Breast epithelium (tissue), 4 donors: ENCODE measurements at places on chromosomes 2 and 18.

DNA sequence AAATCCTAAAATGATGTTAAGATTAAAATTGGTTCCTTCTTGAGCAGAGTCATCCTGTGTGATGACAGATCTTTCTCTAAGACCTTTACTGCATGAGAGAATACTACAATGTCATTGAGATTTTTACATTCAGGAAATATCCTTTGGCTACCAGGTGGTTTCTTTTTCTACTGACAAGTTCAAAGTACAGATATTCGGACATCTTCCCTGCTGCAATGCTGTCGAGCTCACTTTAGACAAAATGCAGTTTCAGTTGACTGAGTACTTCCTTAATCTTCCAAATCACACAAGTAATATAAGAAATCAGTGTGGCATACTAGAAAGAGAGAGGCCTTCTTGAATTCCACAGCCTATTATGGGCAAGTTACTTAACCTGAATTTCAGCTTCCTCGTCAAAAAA lies 207.9 kb upstream of the ACVR2A start:
- no peak for DNase-seq

DNA sequence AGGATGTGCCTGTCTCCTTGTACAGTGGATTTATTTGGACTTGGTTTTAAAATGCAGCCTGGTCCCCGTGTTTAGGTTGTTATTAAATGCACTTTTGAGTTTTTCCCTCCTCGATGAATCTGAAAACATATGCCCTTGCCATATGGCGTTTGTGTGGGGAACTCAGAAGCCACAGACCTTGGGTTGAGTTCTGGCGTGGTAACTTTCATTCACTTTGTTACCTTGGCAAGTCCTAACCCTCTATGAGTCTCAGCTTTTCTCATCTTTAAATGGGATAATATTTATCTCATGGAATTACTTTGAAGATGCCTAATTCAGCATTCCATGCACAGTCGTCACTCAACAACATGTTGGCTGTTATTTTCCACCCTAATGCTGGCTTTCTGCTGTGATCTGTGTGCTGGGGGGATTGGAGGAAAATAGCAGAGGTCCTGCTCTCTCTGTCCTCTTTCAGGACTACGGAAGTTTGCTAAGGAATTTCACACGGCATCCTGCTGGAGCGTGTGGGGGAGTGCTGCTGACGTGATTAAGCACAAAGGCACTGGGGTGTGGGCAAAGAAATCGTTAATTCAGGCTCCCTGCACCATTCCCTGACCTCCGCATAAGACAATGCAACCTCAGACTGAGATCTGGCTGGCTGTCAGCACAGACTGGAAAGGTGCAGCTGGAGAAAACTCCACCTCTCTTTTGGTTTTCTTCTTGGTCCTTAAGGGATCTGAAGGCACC lies 61.7 kb downstream of the LDLRAD4 start:
- no peak for DNase-seq

DNA sequence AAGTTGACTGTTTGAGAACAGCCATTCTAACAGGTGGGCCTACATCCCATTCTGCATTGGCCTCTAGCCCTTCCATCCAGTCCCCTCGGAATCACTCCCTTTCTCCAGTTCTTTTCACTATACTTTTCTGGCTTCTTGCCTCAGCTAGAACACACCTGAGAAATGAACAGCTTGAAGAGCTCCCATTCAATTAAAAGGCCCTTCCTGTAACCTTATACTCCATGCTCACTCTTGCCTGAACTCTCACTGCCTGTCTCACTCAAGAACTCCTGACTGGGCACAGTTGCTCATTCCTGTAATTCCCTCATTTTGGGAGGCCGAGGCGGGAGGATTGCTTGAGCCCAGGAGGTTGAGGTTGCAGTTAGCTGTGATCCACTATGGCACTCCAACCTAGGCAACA lies 23.6 kb downstream of the CHRNA1 start:
- no peak for DNase-seq

DNA sequence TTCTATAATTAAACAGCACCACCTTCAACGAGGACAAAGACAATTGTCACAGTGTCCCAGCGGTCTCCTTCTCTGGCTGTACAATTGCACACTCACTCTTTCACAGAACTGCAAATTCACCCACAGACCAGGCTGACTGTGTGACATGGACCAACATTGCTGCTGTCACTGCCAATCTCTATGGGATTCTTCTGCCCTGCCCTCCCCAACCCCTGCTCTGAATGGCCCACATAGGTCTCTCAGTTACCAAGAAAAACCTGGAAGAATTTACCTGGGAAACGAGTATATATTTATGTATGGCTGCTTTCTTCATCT lies 26.5 kb downstream of the LRRC30 start:
- no peak for DNase-seq

- no peak for DNase-seq
Observed at GRCh38 chr2:197158591-197159550, 151.7 kb downstream of the ANKRD44 start.

GRCh38 chr2:162524192-162524591 lies 180.3 kb downstream of the GCA start:
- no peak for DNase-seq

- DNase-seq, result no peak
Observed at GRCh38 chr2:637406-637776, 39.8 kb downstream of the TMEM18 start.

GRCh38 chr18:24086082-24086481 lies 52.8 kb upstream of the CABYR start:
- DNase-seq, result no peak

DNA sequence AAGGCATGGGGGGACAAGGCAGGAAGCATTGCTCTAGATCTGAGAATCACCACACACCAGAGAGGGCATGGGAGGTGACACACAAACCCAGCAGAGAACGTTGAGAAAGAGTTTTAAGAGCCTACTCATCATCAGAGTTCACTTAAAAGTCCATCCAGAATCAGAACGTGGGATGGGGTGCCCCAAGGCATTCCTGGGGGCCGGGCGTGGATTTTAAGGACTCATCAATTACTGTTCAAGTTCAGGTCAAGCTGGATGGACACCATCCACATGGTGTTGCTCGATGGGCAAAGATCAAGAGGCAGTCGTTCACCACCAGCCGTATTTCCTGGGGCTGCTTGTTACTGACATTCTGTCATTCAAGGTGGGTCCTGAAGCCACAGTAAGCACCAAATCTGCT lies 34.9 kb downstream of the BCL11A start:
- DNase-seq, result no peak

DNA sequence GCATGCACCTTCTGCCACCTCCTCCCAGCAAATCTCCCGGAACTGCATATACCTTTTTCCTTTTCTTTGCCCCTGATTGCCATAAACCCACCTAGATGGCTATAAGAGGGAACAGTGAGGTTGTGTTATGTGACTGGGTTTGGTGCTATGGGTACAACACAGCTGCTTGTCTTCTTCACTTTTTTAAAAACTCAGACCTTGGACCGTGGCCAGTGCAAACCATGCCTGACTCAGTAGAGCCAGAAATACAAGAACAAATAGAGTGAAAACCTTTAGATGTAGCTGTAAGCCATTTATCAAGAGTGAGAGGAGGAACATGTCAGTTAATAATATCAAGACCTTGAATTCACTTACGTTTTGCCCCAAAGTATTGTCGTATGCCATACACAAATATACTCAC lies 267.4 kb upstream of the CHAC2 start:
- no peak for DNase-seq

DNA sequence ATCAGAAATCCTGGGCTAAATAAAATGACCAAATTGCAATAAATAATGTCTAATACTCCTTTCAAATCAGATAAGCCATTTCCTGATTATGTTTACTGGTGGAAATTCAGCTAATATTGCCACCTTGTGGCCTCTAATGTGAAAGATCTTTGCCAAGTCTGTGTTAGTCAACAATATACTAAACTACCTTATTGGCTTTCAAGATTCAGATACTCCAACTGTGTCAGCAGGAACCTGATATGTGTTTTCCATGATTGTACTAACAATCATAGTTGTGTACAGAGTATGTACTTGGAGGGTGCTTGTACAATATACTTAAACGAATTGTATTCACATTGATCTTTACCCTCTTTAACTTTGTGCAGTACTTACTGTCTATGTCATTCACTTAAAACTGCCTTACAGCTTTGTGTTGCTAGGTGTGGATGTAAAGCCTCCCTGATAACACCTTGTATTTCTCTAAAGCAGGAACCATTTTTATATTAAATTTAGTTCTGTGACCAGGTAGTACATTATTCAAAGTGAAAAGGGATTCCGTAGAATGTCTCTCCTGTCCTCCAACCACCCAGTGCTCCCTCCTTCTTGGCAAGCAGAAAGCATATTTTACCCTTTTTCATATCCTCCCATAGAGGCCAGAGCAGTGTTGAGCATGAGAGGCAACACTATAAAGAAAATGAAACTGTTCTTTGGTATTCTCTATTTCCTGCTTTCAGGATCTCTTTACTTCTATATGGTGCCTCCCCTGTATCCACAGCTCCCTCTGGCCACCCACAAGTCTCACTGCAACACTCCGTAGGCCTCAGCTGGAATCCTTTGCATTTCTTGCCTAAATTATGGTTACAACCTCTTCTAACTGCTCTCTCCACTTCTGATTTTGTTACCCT lies 75.2 kb upstream of the C2orf15 start:
- no peak for DNase-seq

DNA sequence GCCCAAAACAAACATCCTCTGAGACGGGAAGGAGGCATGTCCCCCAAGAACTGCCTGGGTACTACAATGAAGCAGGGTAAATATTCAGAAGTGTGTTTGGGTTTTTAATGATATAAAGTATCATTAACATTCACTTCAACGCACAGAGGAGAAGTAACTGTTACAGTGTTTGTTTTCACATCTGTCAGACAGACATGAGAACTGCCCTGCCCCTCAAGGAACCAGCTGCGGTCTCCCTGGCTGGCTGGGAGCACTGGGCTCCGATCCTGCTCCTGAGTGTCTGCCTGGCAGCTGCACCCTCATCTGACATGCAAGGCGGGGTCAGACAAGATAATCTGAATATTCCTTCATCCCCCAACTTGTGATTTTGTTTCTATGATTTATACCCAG lies 75.6 kb downstream of the MBP start:
- DNase-seq, result no peak

DNA sequence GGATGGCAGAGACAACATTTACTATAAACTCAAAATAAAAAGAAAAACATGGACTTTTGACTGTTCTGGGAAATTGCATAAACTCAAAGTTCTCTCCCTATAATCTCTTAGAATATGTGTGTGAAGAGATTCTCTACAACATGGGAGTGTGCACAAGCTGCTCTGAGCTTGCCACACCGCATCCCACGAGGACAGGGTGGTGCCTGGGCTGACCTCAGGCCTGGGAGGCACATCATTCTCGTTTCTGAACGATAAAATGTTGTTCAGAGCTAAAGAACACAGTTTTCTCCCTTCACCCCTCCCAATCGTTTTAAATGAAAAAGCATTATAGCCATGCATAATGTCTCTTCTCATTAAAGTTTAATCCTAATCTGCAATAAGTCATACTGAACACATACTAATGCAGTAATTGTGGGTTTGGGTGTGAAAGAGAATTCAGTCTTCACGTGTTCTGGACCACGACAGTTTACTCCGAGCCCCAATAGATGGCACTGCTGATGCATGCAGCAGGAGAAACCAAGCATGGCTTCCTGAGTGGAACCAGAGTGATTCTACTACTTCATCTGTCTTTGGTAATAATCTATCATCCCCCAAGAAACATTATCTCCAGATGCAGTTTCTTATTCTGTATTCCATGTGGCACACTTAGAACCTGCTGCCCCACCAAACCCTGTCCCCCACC lies 46.9 kb upstream of the LAMA1 start:
- DNase-seq, result no peak

DNA sequence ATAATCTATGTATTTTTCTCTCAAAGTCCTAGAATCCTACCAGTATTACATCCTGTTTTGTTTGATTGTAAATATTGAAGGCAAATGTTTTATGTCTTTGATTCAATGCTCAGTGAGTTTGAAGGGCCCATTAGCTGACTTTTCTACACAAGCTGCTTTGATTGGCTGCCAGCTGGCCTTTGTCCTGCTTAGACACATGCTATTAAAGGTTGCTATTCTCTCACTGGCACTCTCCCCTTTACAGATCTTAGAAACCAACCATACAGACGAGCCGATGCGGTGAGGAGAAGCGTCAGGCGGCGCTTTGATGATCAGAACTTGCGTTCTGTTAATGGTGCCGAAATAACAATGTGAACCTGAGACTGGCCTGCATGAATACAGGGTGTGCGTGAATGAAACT lies 69.7 kb downstream of the PRPF40A start:
- peak; percentile 48 for DNase-seq

DNA sequence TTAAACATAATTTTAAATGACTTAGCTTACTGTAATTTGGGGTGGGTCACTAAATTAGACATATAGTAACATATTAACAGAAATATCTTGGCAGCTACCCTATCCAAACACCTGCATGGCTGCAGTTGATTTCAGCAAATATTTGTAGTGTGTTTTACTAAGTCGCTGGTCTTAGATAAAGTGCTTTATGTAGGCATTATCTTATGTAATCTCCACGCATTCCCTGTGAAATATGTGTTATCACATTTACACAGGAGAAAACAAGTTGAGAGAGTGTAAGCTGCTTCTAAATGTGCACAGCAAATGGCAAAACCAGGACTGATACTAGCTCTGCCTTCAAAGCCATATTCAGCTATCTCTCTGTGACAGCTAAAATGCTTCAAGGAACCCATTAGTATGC lies 72.0 kb downstream of the NYAP2 start:
- no peak for DNase-seq

DNA sequence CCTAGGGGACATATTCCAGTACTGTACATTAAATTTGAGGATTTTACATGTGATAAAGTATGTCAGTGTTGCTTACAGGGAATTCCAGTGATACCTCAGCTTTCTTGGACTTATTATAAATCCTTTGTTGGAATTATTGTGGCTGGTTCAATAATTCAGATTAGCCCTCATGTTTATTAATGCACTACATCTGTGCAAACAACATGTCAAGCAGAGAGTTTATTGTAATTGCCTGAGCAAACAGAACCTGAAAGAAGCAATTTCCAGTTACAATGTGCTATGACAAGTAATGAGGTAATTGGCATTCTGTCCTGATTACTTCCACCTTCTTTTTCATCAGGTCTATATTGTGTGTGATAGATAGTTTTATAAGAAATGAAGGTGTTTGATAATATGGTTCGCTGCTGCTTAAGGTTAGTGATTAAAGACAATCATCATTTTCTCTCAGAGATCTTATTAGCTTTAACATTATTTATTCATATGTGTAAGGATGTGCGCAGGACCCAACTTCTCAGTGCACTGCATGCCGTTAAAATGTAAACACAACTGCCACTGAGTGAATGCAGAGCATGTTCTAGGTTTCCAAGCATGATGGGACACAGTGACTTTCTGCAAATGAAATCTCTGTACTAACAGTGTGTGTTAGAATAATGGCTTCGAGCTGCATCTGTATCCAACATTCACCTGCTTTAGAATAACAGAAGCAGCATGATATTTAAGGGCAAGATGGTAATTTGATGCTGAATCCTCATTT lies 973.7 kb upstream of the POU3F3 start:
- no peak for DNase-seq
